HFFc6 (cell line): ENCODE measurements at places on chromosomes 3 and 15. TPM values are rescaled to one million over a fixed set of nuclear protein-coding genes. Genes with fewer than 3 reads are reported as not detected.

Gene CLDN11
- 3.0 to 70.6 TPM (median 3.5 TPM) in 3 replicates for total RNA-seq

Gene GATM
- 0.14 to 0.33 TPM (median 0.32 TPM) in 3 replicates for total RNA-seq

- no peak for DNase-seq
Observed at GRCh38 chr15:68232937-68233336, 3.4 kb upstream of the CLN6 start.

- peak; percentile 88 for DNase-seq
Observed at GRCh38 chr3:32583708-32584107, 13.1 kb upstream of the DYNC1LI1 start.

DNA sequence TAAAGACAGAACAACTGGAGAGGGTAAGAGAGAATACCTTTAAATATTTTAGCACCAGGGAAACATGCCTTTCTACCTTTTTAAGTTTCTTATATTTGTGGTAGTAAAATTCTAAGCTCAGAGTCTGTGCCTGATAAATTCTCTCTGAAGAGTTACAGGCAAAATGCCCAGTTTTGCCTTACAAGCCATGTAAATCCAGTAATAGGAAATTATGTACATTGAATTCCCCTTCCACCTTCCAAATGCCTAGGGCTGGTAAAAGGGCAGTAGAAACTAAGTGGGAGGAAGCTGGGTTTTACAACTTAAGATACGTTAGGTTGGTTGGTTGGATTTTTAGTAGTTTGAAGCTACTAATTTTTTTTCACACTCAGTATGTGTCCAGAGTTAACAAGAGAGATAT is 43.1 kb upstream of the TP63 start:
- no peak for DNase-seq

DNA sequence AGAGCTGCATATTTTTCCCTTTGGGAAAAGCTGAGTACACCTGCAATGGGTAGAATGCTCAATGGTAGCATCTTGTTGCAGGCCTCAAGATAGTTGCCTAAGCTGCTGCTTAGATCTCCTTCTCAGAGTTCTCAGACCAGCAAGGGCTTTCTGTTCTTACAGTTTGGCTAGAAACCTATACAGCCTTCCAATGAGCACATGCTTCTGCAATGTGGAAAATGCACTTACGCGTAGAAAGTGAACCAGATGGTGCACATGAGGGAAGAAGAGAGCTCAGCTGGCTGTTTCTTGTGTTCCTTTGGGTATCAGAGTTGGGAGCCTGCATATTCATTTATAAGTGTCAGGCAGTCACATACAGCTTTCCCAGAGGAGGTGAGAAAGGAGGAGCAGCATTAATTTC is 136.4 kb downstream of the B3GALNT1 start:
- no peak for DNase-seq
